ENCODE measurements at places on chromosomes 1 and 21.

DNA sequence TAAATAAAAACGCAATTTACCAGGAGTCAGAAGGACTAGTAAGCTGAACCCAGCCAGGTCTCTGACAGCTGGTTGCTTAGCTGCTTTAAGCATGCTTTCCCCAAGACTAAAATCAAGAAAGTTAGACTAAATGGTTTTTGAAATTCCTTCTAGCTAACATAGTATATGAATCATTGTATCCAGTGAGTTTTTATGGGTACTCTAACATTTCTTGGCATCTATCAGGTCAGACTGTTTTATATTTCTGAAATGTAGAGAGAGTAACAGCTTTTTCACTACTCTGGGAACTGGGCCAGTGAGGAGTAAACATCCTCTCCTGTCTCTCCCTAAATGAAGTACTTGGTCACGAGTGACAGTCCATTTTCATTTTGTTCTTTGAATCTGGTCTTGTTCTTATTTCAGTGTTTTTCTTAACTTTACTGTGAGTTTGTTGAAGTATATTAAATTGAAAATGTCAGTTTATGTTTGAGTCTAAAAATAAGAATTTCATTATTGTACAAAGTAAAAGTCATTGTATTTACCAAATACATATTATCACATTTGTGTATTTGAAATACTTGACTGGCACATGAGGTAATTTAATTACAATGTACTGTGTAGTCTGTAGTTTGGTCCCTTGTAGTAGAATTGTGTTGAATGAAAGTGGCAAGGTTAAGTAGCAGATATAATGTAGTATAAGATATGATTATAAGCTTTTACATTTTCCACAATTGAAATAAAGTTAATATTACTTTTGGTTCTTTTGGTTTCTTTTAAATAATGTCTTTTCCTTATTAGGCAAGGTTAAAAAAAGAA lies 47.6 kb downstream of the PKN2 start:
- DNase-seq, result no peak

GRCh38 chr21:39669485-39669884 lies 56.7 kb downstream of the B3GALT5 start:
- no peak for DNase-seq

DNA sequence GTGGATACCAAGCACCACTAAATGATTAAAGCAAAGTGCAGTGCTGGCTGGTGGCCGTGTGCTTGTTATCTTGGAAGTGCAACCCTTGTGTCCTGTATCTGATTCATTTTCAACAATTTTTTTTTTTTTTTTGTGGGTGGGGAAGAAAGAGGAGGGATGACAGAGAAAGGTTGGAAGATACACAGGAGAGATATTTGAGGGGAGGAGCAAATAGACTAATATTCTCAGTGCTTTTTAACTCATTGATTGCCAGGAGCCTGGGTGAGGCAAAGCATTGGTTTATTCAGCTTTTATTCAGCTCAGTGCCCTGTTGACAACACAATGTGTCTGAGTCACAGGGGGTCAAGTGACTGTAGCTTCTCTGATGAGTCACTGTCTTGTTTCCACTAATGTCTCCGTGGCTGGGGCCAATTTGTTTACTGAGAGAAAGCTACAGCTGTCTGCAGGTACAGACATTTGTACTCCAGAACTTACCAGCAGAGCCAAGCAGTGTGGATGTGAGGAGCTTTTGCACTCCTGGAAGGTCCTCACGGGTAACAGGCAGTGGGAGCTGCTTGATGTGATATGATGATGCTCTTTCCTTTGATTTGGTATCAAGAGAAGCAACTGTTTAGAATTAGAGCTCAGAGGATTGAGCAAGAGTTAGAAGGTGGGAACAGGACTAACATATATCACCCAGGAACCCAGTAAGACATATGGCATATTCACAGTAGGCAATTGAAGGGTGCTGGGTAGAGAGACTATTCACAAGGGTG lies 23.6 kb upstream of the DNM3 start:
- peak; percentile 84 for DNase-seq

- peak; percentile 52 for DNase-seq
Measured at GRCh38 chr1:145960468-145961108, 2.8 kb upstream of the LIX1L start.

DNA sequence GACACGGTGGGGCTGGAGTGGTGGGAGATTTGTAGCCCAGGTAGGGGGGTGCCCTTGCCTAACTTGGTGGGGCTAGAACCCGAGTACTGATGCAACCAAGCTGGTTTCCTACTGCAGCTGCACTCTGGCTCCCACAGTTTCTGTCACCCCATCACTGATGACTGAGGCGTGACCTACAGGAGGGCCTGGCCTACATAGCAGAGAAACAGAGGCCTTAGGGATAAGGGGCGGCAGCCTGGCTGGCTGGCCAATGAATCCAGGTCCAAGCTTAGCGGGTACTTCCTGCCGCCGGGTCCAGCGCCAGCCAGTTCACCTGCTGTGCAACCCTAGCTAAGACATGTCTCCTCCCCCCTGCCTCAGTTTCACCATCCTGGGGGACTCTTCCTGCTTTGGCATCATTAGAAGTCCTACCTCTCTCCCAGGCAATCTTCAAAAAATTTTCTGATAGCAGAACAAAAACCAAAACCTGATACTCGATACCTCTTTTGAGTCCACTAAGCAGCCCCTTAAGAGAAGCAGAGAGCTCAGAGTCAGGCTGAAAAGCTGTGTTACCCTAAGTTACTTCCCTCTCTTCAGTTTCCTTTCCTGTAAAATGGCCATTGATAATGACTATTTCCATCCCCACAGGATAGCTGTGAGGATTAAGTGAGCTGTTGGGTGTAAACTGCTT lies 27.3 kb upstream of the RNF19B start:
- DNase-seq, result peak; percentile 65

GRCh38 chr1:112877750-112878149 lies 78.2 kb downstream of the SLC16A1 start:
- no peak for DNase-seq

DNA sequence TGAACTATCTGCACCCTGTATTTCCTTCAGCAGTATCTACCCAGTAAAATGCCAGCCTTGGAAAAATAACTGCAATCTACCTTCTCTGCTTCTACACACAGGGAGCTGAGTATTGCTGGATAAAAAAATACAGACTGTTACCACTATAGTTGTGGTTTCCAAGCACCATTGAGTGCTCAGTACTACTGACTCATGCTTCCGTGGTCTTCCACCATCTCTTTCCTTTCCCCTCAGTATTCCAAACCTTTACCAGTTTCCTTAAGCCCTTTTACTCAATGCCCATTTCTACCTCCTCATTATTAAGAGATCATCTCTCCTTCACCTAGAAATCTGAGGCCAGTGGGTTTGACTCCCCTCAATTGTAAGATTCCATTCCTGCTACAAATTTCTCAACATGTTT lies 23.8 kb downstream of the GLMN start:
- DNase-seq, result no peak

DNA sequence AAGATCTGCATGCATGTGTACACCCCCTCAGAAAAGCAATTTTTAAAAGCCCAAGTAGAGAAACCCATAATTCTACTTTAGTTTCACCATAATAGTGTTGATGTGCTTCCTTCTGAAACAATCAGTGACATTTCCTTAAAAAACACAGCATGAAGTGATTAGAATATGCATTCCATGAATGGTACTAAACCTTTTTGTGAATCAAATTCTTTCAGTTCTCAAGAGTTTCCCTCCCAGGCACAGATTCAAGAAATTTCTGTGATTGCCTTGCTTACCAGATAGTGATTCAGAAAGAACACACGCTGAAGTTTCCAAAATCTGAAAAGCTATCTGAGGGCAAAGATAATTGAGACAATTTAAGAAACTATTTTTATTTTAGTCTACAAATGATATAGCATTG lies 136.4 kb upstream of the ADGRL2 start:
- DNase-seq, result no peak

- DNase-seq, result peak; percentile 68
Measured at GRCh38 chr1:234659538-234659937, 49.6 kb upstream of the IRF2BP2 start.

- DNase-seq, result no peak
Measured at GRCh38 chr1:151061704-151062103, 1.5 kb downstream of the MLLT11 start.

DNA sequence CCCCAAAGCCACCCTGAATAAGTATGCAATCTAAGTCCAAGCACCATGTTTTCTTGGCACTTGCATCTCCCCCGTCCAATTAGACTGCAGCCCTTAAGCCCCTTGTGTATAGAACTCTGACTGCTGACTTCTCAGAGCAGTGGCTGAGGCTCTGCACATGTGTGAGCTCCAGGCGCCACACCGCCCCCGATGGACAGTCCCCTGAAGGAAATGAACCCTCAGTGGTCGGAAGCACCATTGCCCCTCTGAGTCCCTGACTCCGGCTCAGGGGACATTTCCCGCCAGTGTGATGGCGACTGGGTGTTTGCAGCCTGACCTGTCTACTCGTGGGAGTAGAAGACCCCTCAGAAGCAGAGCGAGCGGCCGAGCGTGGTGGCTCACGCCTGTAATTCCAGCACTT lies 37.2 kb upstream of the SCCPDH start:
- no peak for DNase-seq

GRCh38 chr1:52403566-52404115 lies 582 bp downstream of the ORC1 start:
- peak; percentile 87 for DNase-seq

- no peak for DNase-seq
Measured at GRCh38 chr21:18023711-18024110, 204.6 kb upstream of the C21orf91 start.

- DNase-seq, result no peak
Measured at GRCh38 chr1:54805981-54806381, 4.9 kb upstream of the TTC22 start.

GRCh38 chr1:165235777-165236291 lies 120.7 kb downstream of the LMX1A start:
- no peak for DNase-seq

- peak; percentile 9 for DNase-seq
Measured at GRCh38 chr1:211842518-211842917, 12.0 kb upstream of the LPGAT1 start.

DNA sequence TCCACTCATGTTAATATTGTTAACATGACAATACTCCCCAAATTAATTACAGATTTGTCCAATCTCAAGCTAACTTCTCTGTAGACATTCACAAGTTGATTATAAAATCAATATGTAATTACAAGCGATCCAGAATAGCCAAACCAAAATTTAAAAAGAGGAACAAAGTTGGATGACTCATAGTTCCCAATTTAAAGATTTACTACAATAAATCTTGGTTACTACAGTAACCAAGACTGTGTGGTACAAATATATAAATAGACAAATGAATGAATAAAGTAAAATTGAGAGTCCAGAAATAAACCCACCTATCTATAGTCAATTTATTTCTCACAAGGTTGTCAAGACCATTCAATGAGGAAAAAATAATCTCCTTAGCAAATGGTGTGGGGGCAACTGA lies 7.1 kb upstream of the KRTAP10-4 start:
- peak; percentile 73 for DNase-seq

DNA sequence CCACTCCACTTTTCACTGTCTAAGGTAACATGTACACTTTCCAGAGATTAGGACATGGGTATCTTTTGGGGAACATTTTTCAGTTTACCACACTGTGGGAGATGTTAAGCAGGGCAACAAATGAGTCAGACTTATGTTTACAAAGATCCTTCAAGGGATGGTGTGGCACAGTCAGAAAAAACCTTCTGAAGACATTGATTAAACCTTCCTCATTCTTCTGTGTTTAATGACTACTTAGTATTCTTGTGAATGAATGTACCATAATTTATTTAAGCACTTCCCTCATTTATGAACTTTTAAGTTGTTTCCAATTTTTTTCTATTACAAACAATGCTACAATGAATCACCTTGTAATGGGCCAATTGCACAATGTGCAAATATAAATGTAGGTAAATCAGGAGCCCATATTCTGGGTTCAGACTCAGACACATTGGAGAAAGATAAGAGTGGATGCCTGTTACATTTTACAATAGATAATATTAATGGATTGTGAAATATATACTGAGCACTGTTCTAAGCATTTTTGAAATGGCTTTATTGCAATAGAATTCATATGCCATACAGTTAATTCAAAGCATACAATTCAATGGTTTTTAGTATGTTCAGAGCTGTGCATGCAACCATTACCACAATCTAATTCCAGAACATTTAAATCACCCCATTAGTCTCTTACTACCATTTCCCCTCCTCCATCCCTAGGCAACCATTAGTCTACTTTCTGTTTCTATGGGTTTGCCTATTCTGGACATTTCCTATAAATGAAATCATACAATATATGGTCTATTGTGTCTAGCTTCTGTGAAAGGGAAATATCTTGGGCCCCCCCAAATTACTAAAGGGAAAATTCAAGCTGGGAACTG lies 1.9 kb upstream of the SFT2D2 start:
- DNase-seq, result peak; percentile 72

DNA sequence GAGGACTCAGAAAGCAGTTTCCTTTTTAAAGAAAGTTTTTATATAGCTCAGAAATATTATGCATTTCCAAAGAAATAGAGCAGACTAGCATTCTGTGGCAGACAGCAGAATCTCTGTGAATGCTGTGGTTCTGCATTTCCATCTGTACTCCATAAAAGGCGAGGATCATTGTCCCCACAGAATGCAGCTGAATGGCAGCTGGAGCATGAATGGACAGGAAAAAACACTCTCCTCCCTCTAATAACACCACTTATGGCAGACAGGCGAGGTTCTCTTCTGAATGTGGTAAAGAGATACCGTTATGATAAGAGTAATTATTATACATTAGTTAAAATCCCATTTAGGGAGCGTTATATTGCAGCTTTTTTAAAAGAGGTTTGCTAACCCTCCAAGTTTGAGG lies 81.4 kb upstream of the WLS start:
- no peak for DNase-seq

DNA sequence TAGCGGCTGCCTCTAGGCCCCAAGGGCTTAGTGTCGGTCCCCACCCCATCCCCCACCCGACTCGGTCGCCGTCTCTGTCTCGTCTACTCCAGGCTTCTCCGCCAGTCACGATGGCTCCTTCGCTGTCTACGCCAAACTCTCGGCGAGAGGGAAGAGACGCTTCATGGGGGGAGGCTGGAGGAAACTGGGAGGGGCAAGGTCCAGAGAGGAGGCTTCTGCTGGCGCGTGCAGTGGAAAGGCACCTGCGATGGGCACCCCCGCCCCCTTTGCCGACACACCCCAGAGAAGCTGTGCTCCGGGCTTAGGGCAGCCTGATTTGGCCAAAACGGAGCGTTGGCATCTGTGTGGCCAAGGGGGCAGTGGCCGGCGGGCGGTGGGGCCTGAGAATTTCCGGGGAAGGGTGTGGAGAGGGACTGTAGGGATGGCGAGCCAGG lies 1.2 kb upstream of the CSMD2 start:
- DNase-seq, result no peak

- DNase-seq, result no peak
Measured at GRCh38 chr1:27972141-27972540, 12.4 kb downstream of the XKR8 start.

DNA sequence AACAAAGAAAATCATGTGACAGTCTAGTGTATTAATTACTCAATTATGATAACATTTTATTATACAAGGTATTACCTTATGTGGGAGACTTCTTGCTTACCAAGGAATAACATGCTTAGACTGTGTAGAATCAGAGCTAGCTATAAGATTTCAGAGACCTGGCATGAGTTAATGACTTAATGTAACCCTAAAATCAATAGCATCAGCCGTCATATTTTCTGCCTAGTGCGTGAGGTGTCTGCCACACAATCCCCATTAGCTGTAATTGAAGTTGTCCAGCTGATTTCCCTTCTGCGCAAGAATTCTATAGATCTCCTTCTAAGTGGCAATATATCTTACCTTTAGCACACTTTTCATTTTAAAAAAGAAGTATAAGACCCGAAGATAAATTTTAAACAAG lies 28.8 kb downstream of the CHODL start:
- no peak for DNase-seq

- DNase-seq, result no peak
Measured at GRCh38 chr1:57063406-57064125, 97.8 kb upstream of the C8B start.

GRCh38 chr1:228219245-228219961 lies 11.6 kb downstream of the OBSCN start:
- DNase-seq, result no peak

Measured in inflammatory macrophage treated with lipopolysaccharide for 4 hours (primary cell).